Left lung (tissue), 14 donors: ENCODE measurements at places on chromosomes 1 and 21. TPM values are rescaled to one million over a fixed set of nuclear protein-coding genes. Genes with fewer than 3 reads are reported as not detected.

GRCh38 chr1:159854116-159854692 lies 8.3 kb downstream of the VSIG8 start:
- DNase-seq = peak; percentile 91

- DNase-seq = no peak
These were observed 139.0 kb downstream of the DPYD start for GRCh38 chr1:97781762-97782337.

DNA sequence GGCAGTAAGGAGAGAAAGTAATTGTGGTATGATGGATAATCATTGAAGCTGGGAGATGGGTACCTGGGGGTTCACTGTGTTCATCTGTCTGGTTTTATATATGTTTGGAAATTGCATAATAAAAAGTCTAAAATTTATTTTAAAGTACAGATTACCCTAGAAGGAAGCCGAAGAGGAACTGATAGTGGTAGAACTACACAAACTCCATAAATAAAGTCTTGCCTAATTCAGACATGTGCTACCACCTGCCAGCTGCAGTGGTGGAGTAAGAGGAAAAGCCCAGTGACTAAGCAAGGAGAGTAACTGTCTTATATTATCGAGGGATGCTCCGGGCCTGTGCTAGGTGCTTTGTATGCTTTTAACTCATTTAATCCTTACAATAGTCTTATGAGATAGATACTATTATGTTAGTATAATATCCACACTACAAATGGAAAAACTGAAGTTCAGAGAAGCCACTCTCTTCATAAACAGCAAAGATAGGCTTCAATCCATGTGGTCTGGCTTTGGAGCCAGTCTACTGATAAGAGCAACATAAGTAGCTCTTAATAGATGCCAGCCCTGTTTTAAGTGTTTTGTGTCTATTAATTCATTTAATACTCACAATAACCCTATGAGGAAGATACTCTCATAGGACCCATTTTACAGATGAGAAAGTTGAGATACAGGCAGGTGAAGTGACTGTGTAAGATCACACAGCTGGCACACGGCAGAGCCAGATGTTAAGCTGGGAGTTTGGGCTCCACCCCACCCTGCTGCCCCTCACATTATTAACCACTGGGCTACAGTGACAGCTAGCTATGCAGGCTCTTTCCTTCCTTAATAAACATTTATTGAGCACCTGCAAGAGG lies 56.8 kb upstream of the HNRNPU start:
- DNase-seq = no peak

DNA sequence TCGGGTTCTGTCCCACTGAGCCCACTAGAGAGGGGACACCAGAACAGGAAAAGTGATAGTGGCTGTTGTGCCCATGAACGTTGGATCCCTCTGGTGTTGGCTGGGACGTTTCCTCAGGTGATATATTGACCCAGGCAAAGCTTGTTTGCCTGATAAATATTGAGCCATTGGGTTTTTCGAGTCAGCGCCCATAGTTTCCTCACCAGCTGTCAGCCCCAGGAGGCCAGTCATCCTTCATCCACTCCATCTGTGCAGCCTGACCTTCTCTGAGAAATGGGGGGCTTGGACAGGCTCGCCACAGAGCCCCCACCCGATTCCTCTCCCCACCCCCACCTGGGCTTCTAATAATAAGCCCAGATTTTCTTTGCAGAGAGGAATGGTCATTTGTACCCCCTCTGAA lies 13.3 kb downstream of the DISP3 start:
- DNase-seq = no peak

DNA sequence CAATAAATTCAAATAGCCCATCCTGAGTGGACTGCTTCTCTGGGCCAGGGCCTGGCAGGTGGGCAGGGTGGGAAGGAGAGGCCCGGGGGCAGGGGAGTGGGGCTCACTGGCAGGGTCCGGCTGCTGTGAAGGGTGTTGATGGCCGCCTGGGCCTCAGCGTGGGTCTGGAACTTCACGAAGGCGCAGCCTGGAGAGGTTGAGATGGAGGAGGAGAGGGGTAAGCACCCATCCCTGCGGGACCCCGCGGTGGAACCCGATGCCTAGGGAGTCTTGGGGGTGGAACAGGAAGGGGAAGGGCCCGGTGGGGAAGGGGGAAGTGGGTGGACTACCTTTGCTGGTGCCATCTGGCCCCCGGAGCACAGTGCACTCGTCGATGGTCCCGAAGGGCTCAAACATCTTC lies 7.7 kb downstream of the CELF3 start:
- DNase-seq = no peak

MAB21L3 gene
- polyA plus RNA-seq = not detected

S100A7A gene
- not detected for polyA plus RNA-seq
